Left ventricle myocardium inferior (tissue), 1 donor: ENCODE measurements at places on chromosomes 12 and 14. TPM values are rescaled to one million over a fixed set of nuclear protein-coding genes. Genes with fewer than 3 reads are reported as not detected.

MCRS1 gene
- 97.9 TPM for total RNA-seq

RPL10L gene
- not detected for total RNA-seq

WSCD2 gene
- total RNA-seq: 0.14 TPM

DAO gene
- not detected for total RNA-seq

DIO3 gene
- total RNA-seq: not detected

LMNTD1 gene
- total RNA-seq: not detected

OTX2 gene
- not detected for total RNA-seq

GDF3 gene
- total RNA-seq: 0.19 TPM

C12orf50 gene
- not detected for total RNA-seq

XRCC3 gene
- total RNA-seq: 4.1 TPM

TAS2R20 gene
- total RNA-seq: 0.44 TPM

NR1H4 gene
- not detected for total RNA-seq

SLC7A7 gene
- total RNA-seq: 4.6 TPM

COQ10A gene
- total RNA-seq: 203 TPM

SPTB gene
- total RNA-seq: 82.2 TPM

HSP90B1 gene
- 348 TPM for total RNA-seq

TSPAN11 gene
- 1.7 TPM for total RNA-seq

AMDHD1 gene
- total RNA-seq: 0.47 TPM

GLRX5 gene
- 85.0 TPM for total RNA-seq

NID2 gene
- total RNA-seq: 35.2 TPM

LRTM2 gene
- total RNA-seq: not detected

CLSTN3 gene
- total RNA-seq: 4.6 TPM

PLD4 gene
- total RNA-seq: 0.44 TPM

TMTC1 gene
- 38.4 TPM for total RNA-seq

PTGER2 gene
- total RNA-seq: 0.60 TPM

SRSF9 gene
- total RNA-seq: 34.4 TPM

NKX2-1 gene
- total RNA-seq: not detected

SLCO1A2 gene
- not detected for total RNA-seq

IRF2BPL gene
- 35.5 TPM for total RNA-seq

TEAD4 gene
- 6.7 TPM for total RNA-seq

PUS1 gene
- 7.7 TPM for total RNA-seq

HSPA2 gene
- total RNA-seq: 34.0 TPM

SLC17A8 gene
- not detected for total RNA-seq

EFCAB11 gene
- 2.2 TPM for total RNA-seq

RPS6KL1 gene
- total RNA-seq: 20.5 TPM

TMEM229B gene
- 1.4 TPM for total RNA-seq
